Activated CD8-positive, alpha-beta T cell treated with anti-CD3 and anti-CD28 coated beads, Interleukin-2, amount 10 ng/mL, durations not matched to agents 7 days and 5 days (primary cell): ENCODE measurements at places on chromosomes 6 and 20. TPM values are rescaled to one million over a fixed set of nuclear protein-coding genes. Genes with fewer than 3 reads are reported as not detected.
A peak's percentile ranks its signal among the peaks of the same experiment; 100 is the strongest.

Gene AFG1L
- 4.0 TPM for total RNA-seq

Gene RIMS4
- not detected for total RNA-seq

Gene SEMG1
- total RNA-seq = not detected

Gene SIRPD
- total RNA-seq = not detected

Gene LIME1
- 163 TPM for total RNA-seq

Gene MRAP2
- total RNA-seq = not detected

Gene TFAP2A
- total RNA-seq = not detected

Gene LPA
- not detected for total RNA-seq

- peaks cover 36% of the 10 kb centered on the region for H3K36me3 ChIP-seq
- peaks cover 74% of the 10 kb centered on the region for H3K4me1 ChIP-seq
- no peak for DNase-seq
- H3K27ac ChIP-seq = peak overlapping the region; percentile 96
- H3K4me3 ChIP-seq = peak overlapping the region; percentile 73
Measured at GRCh38 chr6:52389264-52389625, 27.3 kb downstream of the PAQR8 start.

DNA sequence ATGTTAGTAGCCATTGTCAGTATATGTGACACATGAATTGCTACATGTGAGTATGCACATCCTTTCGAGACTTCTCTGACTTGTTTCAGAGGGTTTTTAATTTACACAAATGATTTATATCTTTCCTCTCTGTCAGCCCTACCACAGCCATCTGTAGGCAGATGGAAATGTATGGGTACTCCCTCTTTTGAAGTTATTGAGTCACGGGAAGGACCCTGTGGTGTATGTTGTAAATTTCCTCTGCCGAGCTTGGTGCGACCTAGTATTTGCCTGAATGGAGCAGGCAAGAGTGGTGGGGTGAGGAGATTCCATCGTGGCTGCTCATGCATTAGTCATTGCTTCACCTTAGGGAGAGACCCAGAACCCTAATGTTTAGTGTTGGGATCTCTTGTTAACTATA, 171.9 kb downstream of the JARID2 start:
- H3K4me3 ChIP-seq = no peak overlapping the region
- H3K36me3 ChIP-seq = peaks cover 70% of the 10 kb centered on the region
- H3K4me1 ChIP-seq = peaks cover 57% of the 10 kb centered on the region
- no peak overlapping the region for H3K27ac ChIP-seq

GRCh38 chr20:36384022-36384619, 78.0 kb downstream of the DLGAP4 start:
- H3K4me1 ChIP-seq = no peaks in the 10 kb centered on the region
- H3K36me3 ChIP-seq = no peaks in the 10 kb centered on the region
- H3K27ac ChIP-seq = no peak overlapping the region

DNA sequence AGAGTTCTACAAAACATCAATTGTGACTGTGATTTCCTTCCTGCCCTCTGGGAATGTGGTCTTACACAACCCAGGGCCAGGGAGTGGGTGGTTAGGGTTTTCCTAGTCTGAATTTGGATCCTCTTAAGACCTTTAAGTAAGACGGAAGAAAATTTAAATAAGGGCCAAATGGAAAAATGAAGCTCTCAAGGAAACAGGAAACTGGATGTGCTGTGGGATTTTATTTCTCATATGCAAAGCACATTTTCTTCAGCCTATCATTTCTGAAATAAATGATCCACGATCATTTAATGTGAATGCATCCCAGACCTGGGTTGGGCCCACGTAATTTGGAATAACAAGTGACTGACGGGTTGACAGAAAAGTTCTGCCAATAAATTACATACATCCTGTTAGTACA, 243.6 kb downstream of the CLIC5 start:
- peaks cover 3% of the 10 kb centered on the region for H3K27me3 ChIP-seq
- no peak overlapping the region for H3K27ac ChIP-seq
- no peak overlapping the region for H3K4me3 ChIP-seq
- no peaks in the 10 kb centered on the region for H3K36me3 ChIP-seq
- no peak for DNase-seq

GRCh38 chr6:29519291-29520010, 31.7 kb upstream of the MAS1L start:
- peaks cover 9% of the 10 kb centered on the region for H3K4me1 ChIP-seq
- no peak overlapping the region for H3K4me3 ChIP-seq
- H3K36me3 ChIP-seq = no peaks in the 10 kb centered on the region
- peaks cover 17% of the 10 kb centered on the region for H3K27me3 ChIP-seq
- no peak overlapping the region for H3K27ac ChIP-seq

- H3K27me3 ChIP-seq = peaks cover 41% of the 10 kb centered on the region
- peaks cover 15% of the 10 kb centered on the region for H3K4me1 ChIP-seq
- H3K4me3 ChIP-seq = no peak overlapping the region
- no peaks in the 10 kb centered on the region for H3K36me3 ChIP-seq
Measured at GRCh38 chr20:58127701-58128111, 100.7 kb downstream of the ANKRD60 start.

DNA sequence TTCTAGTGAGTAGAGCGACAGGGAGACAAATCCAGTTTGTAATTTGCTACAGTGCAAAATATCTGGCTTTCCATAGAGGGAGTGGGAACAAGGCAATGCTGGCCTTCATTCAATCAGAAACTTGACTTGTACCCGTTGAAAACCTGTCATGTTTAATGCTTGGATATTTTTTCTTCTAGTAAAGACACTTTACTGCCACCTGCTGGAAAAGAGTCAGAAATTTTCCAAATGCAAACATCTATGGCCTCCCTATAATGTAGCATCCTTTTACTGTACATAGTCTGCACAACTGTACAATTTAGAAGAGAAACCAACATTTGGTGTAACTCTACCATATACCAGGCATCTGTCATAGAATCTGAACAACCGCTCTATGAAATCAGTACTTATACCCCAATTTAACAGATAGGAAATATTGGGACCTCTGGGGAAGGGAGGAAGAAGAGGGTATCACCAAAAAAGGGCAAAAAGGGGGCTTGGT, 16.7 kb upstream of the TBC1D20 start:
- H3K27ac ChIP-seq = peak overlapping the region; percentile 58
- peaks cover 54% of the 10 kb centered on the region for H3K36me3 ChIP-seq
- peaks cover 46% of the 10 kb centered on the region for H3K4me1 ChIP-seq
- H3K4me3 ChIP-seq = no peak overlapping the region

- DNase-seq = no peak
- H3K27ac ChIP-seq = no peak overlapping the region
- peaks cover 4% of the 10 kb centered on the region for H3K4me1 ChIP-seq
- no peaks in the 10 kb centered on the region for H3K36me3 ChIP-seq
- no peak overlapping the region for H3K4me3 ChIP-seq
Measured at GRCh38 chr20:50325651-50326050, 135.0 kb downstream of the CEBPB start.

- DNase-seq = no peak
- H3K4me3 ChIP-seq = no peak overlapping the region
- no peaks in the 10 kb centered on the region for H3K27me3 ChIP-seq
- no peaks in the 10 kb centered on the region for H3K4me1 ChIP-seq
Measured at GRCh38 chr6:1129131-1129530, 182.8 kb upstream of the FOXQ1 start.

DNA sequence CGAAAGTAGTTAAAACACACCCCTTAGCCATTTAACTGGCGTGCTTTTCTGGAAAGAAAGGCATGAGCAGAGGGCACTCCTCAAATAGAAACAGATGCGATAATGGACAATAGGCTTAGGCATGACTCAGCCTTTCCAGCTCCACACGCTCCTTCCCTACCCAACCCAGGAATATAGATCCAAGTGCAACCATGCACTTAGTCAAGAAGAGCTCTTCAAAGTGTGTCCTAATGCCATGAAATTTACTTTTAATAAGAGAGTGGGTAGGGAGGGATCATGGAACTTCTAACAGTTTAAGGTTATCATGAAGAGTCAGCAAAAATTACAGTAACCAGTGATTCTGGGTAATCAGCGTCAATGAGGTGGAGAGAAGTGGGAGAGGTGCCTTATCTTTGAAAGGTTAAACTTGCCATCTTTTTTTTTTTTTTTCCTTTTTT, 2.4 kb upstream of the EFHC1 start:
- DNase-seq = no peak
- no peak overlapping the region for H3K4me3 ChIP-seq
- no peaks in the 10 kb centered on the region for H3K27me3 ChIP-seq

DNA sequence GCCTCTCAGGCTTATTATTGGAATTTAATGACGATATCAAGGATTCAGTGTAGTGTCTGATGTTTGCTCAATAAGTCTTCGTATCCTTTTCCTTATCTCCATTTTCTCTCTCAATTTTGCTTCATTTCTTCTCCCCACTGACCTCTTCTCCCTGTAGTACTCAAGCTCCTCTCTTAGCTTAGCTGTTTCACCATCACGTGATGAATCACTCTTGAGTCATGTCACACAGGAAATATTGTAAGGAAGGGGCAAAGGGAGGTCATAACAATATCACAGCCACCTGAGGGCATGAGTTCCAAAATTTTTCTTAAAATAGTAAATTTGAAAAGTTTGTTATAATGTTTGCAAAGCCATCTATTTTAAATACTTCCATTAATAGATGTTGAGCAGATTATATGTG, 392.2 kb upstream of the MARCKS start:
- H3K4me3 ChIP-seq = no peak overlapping the region
- H3K4me1 ChIP-seq = no peaks in the 10 kb centered on the region
- H3K36me3 ChIP-seq = no peaks in the 10 kb centered on the region
- H3K27ac ChIP-seq = no peak overlapping the region
- no peak for DNase-seq

GRCh38 chr6:3377536-3378397, 79.1 kb downstream of the SLC22A23 start:
- peaks cover 8% of the 10 kb centered on the region for H3K4me1 ChIP-seq
- DNase-seq = no peak
- no peaks in the 10 kb centered on the region for H3K36me3 ChIP-seq
- H3K4me3 ChIP-seq = no peak overlapping the region

DNA sequence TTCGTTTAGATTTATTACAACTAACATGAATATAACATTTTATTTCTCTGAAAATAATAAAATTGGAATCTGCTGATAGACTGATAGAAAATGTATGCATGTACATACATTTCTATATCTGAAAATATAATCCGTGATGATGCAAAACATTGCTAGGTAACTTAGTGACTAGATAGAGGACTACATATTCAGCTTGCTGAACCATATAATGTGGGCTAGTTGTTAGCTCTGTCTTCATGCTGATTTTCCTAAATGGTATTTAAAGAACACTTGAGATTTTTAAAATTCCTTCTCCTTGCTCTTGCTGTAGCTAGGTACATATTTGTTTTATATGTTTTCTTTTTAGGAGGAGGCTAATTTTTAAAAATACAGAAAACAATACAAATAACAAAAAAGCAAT, 38.4 kb upstream of the TAGAP start:
- H3K36me3 ChIP-seq = peaks cover 8% of the 10 kb centered on the region
- H3K4me1 ChIP-seq = peaks cover 36% of the 10 kb centered on the region
- H3K4me3 ChIP-seq = no peak overlapping the region
- H3K27me3 ChIP-seq = no peaks in the 10 kb centered on the region
- no peak overlapping the region for H3K27ac ChIP-seq

DNA sequence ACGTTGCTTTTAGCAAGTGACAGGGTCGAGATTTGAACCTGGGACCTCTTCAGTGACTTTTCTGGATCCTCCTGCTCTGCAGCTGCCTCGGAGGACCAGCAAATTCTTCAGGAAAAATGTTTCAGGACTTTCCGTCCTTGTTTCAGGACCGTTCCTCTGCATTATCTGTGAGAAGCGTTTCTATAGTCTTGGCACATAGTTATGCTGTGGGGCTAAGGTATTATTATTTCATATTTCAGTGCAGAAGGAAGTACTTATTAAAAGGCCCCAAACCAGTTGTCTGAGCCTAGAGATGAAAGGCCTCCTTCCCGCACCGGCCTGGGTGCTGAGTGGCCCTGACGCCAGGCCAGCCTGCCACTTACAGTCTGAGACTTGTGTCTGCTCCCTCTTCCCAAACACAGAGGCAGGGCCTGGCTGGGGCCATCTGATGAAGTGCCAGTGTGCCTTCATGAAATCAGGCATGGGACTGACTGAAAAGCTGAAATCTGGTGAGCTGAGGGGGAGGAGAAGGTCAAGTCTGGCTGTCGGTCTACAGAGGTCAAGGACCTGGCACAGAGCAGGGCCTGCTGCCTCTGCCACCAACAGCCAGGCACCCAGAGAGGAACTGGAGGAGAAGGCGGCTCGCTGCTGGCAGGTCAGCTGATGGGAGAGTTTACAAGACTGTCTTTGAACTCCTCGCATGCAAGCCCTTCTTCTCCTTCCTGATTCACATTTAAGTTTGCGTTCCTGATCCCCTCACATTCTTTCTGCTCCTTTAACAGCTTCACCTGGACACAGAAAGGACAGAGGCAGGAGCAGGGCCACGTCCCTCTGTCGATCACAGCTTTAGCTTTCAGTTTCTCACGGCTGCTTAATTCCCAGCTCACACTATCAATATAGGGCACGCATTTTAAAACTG, 8.9 kb upstream of the QKI start:
- peak; percentile 40 for DNase-seq
- peak overlapping the region; percentile 77 for H3K4me3 ChIP-seq
- H3K36me3 ChIP-seq = no peaks in the 10 kb centered on the region
- peaks cover 3% of the 10 kb centered on the region for H3K27me3 ChIP-seq
- peak overlapping the region; percentile 85 for H3K27ac ChIP-seq

DNA sequence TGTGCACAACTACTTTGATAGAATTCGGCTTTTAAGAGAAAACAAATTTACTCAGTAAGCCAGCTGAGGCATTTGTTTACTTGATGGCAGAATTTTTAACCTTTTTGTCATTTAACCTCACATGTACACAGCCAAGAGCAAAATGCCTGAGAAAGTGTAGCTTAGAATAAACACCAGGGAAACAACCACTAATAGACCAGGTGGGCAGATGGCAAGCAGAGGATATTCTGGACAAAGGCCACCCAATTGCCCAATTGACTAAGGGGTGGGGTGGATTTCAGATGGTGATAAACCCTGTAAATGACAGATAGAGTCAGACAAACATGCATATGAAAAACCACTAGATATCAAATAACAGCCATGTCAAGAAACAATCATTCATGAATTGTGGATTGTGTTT, 190.7 kb upstream of the FBXL4 start:
- peaks cover 4% of the 10 kb centered on the region for H3K27me3 ChIP-seq
- no peaks in the 10 kb centered on the region for H3K36me3 ChIP-seq
- no peaks in the 10 kb centered on the region for H3K4me1 ChIP-seq
- H3K27ac ChIP-seq = no peak overlapping the region
- H3K4me3 ChIP-seq = no peak overlapping the region

DNA sequence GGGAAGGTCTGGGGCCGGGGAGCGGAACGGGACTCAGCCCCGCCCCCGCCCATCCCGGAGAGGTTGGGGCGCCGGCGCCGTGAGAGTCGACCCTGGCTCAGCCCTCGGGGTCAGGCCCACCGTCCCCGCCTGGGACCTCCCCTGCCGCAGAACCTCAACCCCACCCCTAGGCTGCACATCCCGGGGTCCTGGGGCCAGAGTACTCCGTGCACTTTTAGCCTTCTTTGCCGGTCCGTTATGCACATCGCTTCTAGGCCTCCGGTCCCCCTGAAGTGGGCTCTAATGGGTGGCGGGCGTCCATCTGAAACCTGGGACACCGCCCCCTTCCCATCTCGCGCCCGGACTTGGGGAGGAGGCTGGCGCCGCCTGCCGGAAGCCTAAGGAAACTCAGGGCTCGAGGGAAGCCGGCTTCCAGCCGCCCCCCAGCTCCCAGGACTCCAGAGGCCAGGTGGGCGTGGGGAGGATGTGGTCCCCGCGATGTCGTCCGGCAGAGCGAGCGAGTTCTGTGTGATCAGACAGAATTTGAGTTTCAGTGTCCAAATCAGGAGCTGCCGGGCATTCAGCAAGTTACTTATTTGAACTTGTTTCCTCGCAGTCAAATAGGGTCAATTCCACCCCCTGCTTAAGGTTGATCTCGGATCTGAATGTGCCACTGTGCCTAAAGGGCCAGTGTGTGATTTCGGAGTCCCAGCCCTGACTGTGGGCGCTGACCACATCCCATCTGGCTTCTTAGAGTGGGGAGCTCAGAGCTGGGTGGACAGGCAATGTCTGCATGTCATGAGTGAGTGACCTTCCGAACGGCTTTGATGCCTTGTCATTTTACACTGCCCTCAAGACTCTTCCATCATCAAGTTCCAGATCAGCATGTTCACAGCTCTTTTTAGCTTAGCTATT, 47.6 kb downstream of the CPXM1 start:
- no peak overlapping the region for H3K27ac ChIP-seq
- DNase-seq = peak; percentile 47
- peaks cover 21% of the 10 kb centered on the region for H3K4me1 ChIP-seq
- H3K27me3 ChIP-seq = peaks cover 56% of the 10 kb centered on the region
